ENCODE measurements at places on chromosomes 7 and 10. TPM values are rescaled to one million over a fixed set of nuclear protein-coding genes. Genes with fewer than 3 reads are reported as not detected.

Gene FBXW4
- total RNA-seq: 65.7 TPM

Gene WEE2
- total RNA-seq: not detected

Gene SLC26A5
- 0.54 TPM for total RNA-seq

Gene TBL2
- 25.0 TPM for total RNA-seq

Gene EFCAB10
- total RNA-seq: not detected

Gene CYP26C1
- total RNA-seq: 0.17 TPM

Gene C10orf105
- 0.30 TPM for total RNA-seq

Gene KCNH2
- 0.54 TPM for total RNA-seq

Gene TUBB8
- total RNA-seq: not detected

Gene MMD2
- total RNA-seq: not detected

Gene ODAD2
- total RNA-seq: not detected

Gene TBATA
- total RNA-seq: not detected

Gene CTNNA3
- total RNA-seq: 2.4 TPM

Gene ZCCHC24
- 2.4 TPM for total RNA-seq

Gene NXPH1
- not detected for total RNA-seq

Gene TEX47
- not detected for total RNA-seq

Gene GLI3
- 1.3 TPM for total RNA-seq

Gene ARID5B
- 26.1 TPM for total RNA-seq

Gene ARF5
- total RNA-seq: 114 TPM

Gene ITGA8
- not detected for total RNA-seq

Gene KCND2
- total RNA-seq: not detected

Gene CYP3A7
- not detected for total RNA-seq

Gene GIMAP8
- 31.0 TPM for total RNA-seq

Gene MNX1
- not detected for total RNA-seq

Gene TCF7L2
- total RNA-seq: 1.9 TPM

Gene HEPACAM2
- not detected for total RNA-seq

Gene CLCN1
- 0.08 TPM for total RNA-seq

Gene CC2D2B
- total RNA-seq: not detected

Gene SPAM1
- not detected for total RNA-seq

Gene RASA4
- total RNA-seq: 40.5 TPM

Gene GARIN1A
- total RNA-seq: 1.9 TPM

Gene NEURL1
- total RNA-seq: 1.6 TPM

Gene PARD3
- total RNA-seq: 0.48 TPM

Gene MALRD1
- total RNA-seq: not detected

Gene DEPP1
- not detected for total RNA-seq

Gene ERVW-1
- total RNA-seq: not detected

Gene TAS2R3
- 2.9 TPM for total RNA-seq

Gene NPTX2
- total RNA-seq: not detected

Gene ANXA11
- total RNA-seq: 263 TPM

Gene EMX2
- not detected for total RNA-seq

Gene PAOX
- 9.9 TPM for total RNA-seq
